ENCODE measurements at places on chromosomes 2 and 18. TPM values are rescaled to one million over a fixed set of nuclear protein-coding genes. Genes with fewer than 3 reads are reported as not detected.

DNA sequence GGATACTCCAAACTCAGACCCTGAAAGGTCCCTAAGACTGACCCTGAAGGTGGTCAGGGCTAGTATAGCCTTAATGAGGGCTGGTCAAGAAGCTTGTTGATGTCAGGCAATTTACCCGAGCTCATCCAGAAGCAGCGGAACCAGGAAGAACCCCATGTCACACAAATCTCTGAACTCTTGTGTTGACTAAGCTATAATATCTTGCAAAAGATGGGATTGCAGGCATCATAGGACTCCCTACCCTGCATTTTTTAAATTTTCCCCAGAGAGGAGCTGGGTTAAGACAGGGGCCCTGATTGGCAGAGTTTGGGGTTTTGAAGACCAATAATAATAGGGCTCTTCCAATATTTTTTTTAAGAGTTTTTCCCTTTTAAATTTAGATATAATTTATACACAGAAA, 2.0 kb upstream of the PLEKHB2 start:
- no peaks in the 10 kb centered on the region for H3K27me3 ChIP-seq
- H3K4me1 ChIP-seq = no peaks in the 10 kb centered on the region
- no peak for DNase-seq

Gene GLI2
- total RNA-seq = 17.2 TPM

Gene WDFY1
- total RNA-seq = 46.3 TPM

DNA sequence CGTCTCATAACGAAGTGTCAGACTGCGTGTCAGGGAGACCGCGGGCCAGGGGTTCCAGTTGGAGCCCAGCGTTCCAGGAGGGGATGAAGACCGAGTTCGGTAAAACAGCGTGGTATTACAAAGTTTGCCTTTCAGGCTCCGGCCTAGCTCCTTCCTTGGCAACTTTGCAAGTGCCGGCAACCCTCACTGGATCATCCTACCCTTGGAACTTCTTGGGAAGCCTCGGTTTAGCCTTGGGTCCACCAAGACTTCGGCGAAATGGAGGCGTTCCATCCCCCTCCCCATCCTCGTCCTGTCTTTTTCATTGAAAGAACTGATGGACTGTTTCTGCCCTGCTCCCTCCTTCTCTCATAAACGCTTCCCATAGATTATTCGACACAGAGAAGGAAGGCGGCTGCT, 10.4 kb upstream of the SKOR2 start:
- H3K27me3 ChIP-seq = peaks cover 98% of the 10 kb centered on the region
- H3K4me3 ChIP-seq = no peak overlapping the region
- no peaks in the 10 kb centered on the region for H3K36me3 ChIP-seq

GRCh38 chr2:183269956-183270355, 145.7 kb downstream of the NUP35 start:
- no peaks in the 10 kb centered on the region for H3K27me3 ChIP-seq
- no peaks in the 10 kb centered on the region for H3K36me3 ChIP-seq
- no peaks in the 10 kb centered on the region for H3K4me1 ChIP-seq
- no peak for DNase-seq
- no peak overlapping the region for H3K27ac ChIP-seq

GRCh38 chr2:64204703-64205102, 60.5 kb upstream of the PELI1 start:
- peaks cover 26% of the 10 kb centered on the region for H3K4me1 ChIP-seq
- H3K4me3 ChIP-seq = peak overlapping the region; percentile 16
- no peak for DNase-seq

Gene ERICH2
- 6.2 TPM for total RNA-seq

GRCh38 chr2:213649176-213649575, 364.9 kb downstream of the SPAG16 start:
- H3K36me3 ChIP-seq = no peaks in the 10 kb centered on the region
- DNase-seq = no peak
- no peak overlapping the region for H3K4me3 ChIP-seq
- H3K4me1 ChIP-seq = no peaks in the 10 kb centered on the region
- no peaks in the 10 kb centered on the region for H3K27me3 ChIP-seq

DNA sequence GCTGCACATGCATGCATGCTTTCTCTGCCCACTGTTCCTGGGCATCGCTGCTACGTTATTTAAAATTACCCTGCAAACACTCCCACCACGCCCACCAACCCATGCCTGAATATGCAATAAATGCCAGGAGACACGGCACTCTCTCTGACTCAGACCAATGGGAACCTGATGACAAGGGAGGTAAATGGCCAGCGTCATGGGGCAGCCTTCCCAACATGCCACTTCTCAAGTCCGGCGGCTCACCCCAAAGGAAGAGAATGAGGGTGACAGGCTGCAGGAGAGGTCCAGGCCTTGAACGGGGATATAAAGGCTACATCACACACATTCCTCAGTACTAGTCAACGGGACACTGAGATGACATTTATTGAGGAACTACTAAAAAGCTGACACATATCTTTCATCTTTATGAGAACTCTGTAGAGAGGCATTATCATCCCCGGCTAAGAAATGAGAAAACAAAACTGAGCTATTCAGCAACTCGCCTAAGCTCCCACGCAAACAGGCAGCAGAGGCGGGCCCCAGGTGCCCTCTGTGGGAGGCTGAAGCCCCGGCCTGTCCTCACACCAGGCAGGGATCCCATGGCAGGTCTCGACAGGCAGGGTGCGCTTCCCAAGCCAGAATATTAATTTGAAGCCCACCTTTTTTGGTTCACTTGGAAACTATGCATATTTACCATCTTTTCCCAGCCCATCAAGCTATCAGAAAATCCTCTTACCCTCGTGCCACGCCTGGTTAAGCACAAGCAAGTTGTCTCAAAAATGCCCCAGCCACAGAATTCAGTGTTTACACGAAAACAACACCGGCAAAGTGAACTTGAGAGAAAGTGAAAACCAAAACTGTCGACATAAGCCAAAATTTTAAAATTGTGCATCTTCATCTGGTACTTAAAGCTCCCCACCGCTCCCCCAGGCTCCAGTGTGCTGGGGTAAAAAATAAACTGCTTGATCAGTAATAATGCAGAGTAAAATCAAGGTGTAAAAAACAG, 166.3 kb downstream of the HDAC4 start:
- H3K4me3 ChIP-seq = no peak overlapping the region
- no peaks in the 10 kb centered on the region for H3K36me3 ChIP-seq
- no peak overlapping the region for H3K27ac ChIP-seq

DNA sequence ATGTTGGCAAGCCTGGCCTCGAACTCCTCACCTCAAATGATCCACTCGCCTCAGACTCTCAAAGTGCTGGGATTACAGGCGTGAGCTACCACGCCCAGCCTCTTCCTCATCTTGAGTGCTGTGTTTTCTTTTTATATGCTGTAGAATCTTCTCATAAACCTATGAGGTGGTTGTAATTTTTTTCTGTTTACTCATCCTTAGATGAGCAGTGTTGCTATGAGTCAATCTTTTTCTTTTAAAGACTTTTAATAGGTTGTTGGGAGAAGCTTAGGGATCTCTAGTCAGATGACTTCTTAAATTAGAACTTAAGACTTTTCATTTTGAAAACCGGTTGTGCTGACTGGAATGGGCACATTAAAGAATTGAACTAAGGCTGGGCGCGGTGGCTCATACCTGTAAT, 8.7 kb upstream of the AAK1 start:
- peaks cover 20% of the 10 kb centered on the region for H3K4me1 ChIP-seq
- DNase-seq = no peak
- no peaks in the 10 kb centered on the region for H3K27me3 ChIP-seq
- H3K27ac ChIP-seq = no peak overlapping the region
- no peak overlapping the region for H3K4me3 ChIP-seq

- H3K4me3 ChIP-seq = no peak overlapping the region
- H3K36me3 ChIP-seq = no peaks in the 10 kb centered on the region
- H3K4me1 ChIP-seq = no peaks in the 10 kb centered on the region
- H3K27ac ChIP-seq = no peak overlapping the region
Observed at GRCh38 chr2:129296806-129297205, 682.7 kb upstream of the RAB6C start.

Gene ARHGAP25
- 43.5 TPM for total RNA-seq

DNA sequence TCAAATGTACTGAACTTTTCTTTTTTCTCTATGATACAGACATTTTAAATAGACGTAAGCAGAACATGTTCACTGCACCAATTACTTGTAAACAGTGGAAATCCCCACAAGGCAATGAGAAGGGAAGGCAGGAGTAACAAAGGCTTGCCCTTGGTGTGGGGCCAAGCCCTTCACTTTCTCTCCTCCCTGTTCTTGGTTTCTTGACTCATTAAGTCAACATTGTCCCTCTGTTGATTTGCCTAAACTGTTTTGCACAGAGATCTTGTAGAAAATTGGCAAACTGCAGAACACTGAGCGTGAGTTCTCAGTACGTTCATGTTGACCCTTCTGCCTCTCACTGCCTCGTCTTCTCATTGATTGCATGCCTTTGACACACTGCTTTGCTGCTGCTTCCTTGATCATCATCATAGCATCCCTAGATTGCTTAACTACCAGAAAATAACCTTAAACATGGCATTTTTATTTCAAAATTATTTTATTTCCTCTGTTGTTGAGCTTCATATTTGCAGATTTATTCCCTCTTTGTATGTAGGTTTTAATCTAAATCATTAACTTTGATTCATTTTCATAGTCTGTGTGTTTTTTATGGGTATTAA, 257.7 kb downstream of the PTGR3 start:
- no peaks in the 10 kb centered on the region for H3K36me3 ChIP-seq
- peaks cover 21% of the 10 kb centered on the region for H3K4me1 ChIP-seq
- H3K4me3 ChIP-seq = no peak overlapping the region
- no peaks in the 10 kb centered on the region for H3K27me3 ChIP-seq
- peak overlapping the region; percentile 50 for H3K27ac ChIP-seq
- peak; percentile 66 for DNase-seq

Gene PSD4
- 50.2 TPM for total RNA-seq

Gene TDRD15
- total RNA-seq = not detected

GRCh38 chr2:11616851-11617415, 53.1 kb downstream of the NTSR2 start:
- H3K4me3 ChIP-seq = no peak overlapping the region
- H3K36me3 ChIP-seq = no peaks in the 10 kb centered on the region
- no peak overlapping the region for H3K27ac ChIP-seq
- H3K27me3 ChIP-seq = no peaks in the 10 kb centered on the region
- DNase-seq = no peak
